Dermis blood vessel endothelial cell (primary cell): ENCODE measurements at places on chromosomes 6 and 20. TPM values are rescaled to one million over a fixed set of nuclear protein-coding genes. Genes with fewer than 3 reads are reported as not detected.

The WFDC10B gene
- total RNA-seq: not detected in 2 replicates

The MROH8 gene
- total RNA-seq: 0.74 and 1.5 TPM in 2 replicates

The TCFL5 gene
- total RNA-seq: 14.1 and 14.8 TPM in 2 replicates

The SLC17A2 gene
- not detected in 2 replicates for total RNA-seq

The RGS17 gene
- 3.3 and 3.9 TPM in 2 replicates for total RNA-seq

The HCRTR2 gene
- total RNA-seq: not detected in 2 replicates

The PDRG1 gene
- total RNA-seq: 4.4 and 5.2 TPM in 2 replicates

The NKX2-2 gene
- total RNA-seq: not detected in 2 replicates

The FAM209A gene
- total RNA-seq: not detected in 2 replicates

The MAK gene
- total RNA-seq: under 0.01 and 0.09 TPM in 2 replicates

The MDC1 gene
- total RNA-seq: 6.3 and 12.5 TPM in 2 replicates

The PPP1R14C gene
- not detected in 2 replicates for total RNA-seq

The HINT3 gene
- total RNA-seq: 13.0 and 20.3 TPM in 2 replicates

The B3GAT2 gene
- total RNA-seq: under 0.01 TPM in 1 of 2 replicates, not detected in the other

The MICA gene
- 40.3 and 57.9 TPM in 2 replicates for total RNA-seq

The KIF13A gene
- 48.2 and 52.4 TPM in 2 replicates for total RNA-seq

The CAP2 gene
- total RNA-seq: 2.6 and 3.3 TPM in 2 replicates

The CAPN11 gene
- 0.28 and 2.2 TPM in 2 replicates for total RNA-seq

The FBXO30 gene
- total RNA-seq: 14.8 and 18.5 TPM in 2 replicates

The CARMIL1 gene
- 7.2 and 10.6 TPM in 2 replicates for total RNA-seq

The TPMT gene
- 10.7 and 17.7 TPM in 2 replicates for total RNA-seq

The FOXP4 gene
- total RNA-seq: 4.4 and 9.2 TPM in 2 replicates

The C20orf141 gene
- not detected in 2 replicates for total RNA-seq

The RPN2 gene
- 247 and 405 TPM in 2 replicates for total RNA-seq

The SDCBP2 gene
- total RNA-seq: 4.6 and 6.0 TPM in 2 replicates

The POPDC3 gene
- 0.17 TPM in 1 of 2 replicates, not detected in the other for total RNA-seq

The ARFGAP1 gene
- 60.0 and 70.8 TPM in 2 replicates for total RNA-seq

The DSP gene
- 53.1 and 95.4 TPM in 2 replicates for total RNA-seq

The C6orf132 gene
- under 0.01 TPM in 1 of 2 replicates, not detected in the other for total RNA-seq

The GPX5 gene
- total RNA-seq: not detected in 2 replicates

The C6orf58 gene
- total RNA-seq: not detected in 2 replicates

The SLC17A4 gene
- not detected in 2 replicates for total RNA-seq

The RBL1 gene
- 12.8 and 17.7 TPM in 2 replicates for total RNA-seq

The SNHG17 gene
- 6.7 and 11.6 TPM in 2 replicates for total RNA-seq
